Stimulated activated CD4-positive, alpha-beta T cell treated with anti-CD3 and anti-CD28 coated beads, Interleukin-12 subunit alpha, Interleukin-12 subunit beta, amount 100 ng/mL, for 48 hours (primary cell): ENCODE measurements at places on chromosomes 13 and 19.

DNA sequence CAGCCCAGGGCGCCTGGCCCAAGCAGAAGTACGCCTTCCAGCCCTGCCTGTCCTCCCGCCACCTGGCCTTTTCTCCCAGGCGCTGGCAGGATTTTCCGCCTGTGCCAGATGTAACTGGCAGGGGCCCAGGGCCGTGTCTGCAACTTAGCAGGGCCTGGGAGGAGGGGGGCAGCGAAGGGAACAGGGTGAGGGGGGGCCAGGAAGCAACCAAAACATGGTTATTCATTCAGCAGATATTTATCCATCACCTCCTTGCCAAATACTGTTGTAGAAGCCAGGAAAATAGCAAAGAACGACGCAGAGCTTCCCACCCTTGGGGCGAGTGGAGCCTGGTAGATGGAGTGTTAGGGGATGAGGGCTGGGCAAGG is 5.6 kb downstream of the TLE6 start:
- no peak for DNase-seq

- DNase-seq: no peak
Observed at GRCh38 chr13:42524487-42525034, 49.4 kb upstream of the TNFSF11 start.

DNA sequence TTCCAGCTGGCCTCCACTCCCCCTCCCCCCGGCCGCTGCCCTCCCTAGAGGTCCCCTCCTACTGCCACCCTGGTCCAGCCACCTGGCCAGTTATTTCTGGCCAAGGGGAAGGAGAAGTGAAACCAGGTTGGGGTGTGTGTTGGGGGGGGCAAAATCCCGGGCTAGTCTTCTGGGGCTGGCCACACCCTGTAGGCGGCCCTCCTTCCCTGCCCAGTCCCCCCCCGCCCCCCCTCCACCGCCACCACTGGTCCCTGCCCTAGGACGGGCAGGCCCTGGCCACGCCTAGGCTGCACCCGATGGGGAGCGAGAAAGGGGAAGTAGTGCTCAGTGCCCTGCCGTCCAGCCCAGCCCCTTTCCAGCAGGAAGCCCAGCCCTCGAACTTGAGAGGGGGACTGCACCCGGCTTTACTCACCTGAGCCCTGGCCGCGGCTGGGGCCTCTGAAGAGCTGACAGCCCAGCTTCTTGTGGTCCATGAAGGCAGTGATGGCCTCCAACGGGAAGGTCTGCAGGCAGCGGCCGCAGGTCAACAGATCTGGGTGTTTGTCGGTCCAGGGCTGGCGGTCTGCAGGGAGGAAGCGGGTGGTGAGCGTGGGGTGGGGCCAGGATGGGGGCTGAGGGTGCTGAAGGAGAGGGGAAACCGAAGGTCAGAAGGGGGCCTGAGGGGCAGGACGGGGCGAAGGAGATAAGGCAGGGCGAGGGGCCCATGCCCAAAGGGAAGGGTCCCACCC is 813 bp downstream of the ZNF296 start:
- no peak for DNase-seq

- DNase-seq: no peak
Observed at GRCh38 chr19:3333020-3333583, 33.3 kb upstream of the NFIC start.

- DNase-seq: no peak
Observed at GRCh38 chr13:99225078-99225477, 24.4 kb downstream of the UBAC2 start.

GRCh38 chr19:40377876-40378385 is 12.1 kb downstream of the HIPK4 start:
- no peak for DNase-seq

- DNase-seq: no peak
Observed at GRCh38 chr13:74867460-74867859, 614.5 kb downstream of the TBC1D4 start.

DNA sequence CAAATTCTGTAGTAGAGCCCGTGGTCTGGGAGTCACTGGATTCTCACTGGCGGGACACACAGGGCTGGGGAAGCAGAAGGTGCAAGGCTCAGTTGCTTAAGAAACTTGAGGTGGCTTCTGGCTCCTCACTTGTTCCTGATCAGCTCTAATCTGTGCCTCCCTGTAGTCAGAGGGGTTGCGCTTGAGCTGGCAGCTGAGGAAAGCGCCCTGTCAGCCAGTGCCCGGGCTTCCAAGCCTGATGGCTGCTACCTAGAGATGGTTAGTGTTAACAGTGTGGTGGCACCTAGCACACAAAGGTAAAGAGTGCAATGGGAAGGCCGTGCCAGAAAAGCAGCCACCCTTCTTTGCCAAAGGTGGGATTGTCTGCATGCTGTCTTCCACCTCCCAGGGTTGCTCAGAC is 8.8 kb downstream of the HNRNPM start:
- DNase-seq: no peak

- no peak for DNase-seq
Observed at GRCh38 chr13:66835040-66835628, 395.0 kb downstream of the PCDH9 start.

GRCh38 chr19:19192910-19193423 is 909 bp downstream of the RFXANK start:
- DNase-seq: no peak

- no peak for DNase-seq
Observed at GRCh38 chr19:28297586-28298157, 915.3 kb downstream of the UQCRFS1 start.

GRCh38 chr19:38191747-38192146 is 32.3 kb downstream of the DPF1 start:
- no peak for DNase-seq

DNA sequence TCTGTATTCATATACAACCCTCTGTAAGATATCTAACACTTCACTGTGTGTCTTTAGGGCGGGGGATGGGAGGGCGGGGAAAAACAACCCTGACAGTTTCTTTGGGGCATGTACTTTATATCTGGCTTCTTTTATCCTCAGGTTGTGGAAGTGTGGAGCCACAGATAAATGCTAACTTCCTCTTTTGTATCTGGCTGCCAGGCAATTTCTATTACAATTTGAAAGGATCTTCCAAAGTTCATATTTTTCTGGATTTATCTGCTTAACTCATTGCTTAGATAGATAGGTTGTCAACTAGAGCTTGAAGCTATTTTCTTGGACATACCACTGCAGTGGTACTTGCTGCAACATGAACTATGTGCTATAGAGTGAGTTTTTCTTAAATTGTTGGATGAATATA is 393.0 kb downstream of the LMO7 start:
- DNase-seq: no peak

DNA sequence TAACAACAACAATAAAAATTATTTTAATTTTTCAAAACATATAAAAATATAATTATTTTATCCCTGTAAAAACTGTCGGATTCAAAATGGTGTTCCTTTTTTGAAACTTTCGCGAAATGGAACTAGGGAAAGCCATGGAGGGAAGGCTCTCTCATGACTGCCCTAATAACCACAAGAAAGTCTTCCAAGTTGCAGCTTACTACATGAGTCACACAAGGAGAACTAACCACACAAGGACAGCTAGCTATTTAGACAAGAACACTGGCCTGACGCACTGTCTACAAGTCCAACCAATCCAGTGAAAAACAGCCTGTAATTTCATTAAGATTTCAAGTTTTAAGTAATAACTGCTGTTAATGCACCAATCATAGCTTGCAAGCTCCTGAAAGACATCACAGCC is 319.2 kb upstream of the PCDH9 start:
- no peak for DNase-seq

DNA sequence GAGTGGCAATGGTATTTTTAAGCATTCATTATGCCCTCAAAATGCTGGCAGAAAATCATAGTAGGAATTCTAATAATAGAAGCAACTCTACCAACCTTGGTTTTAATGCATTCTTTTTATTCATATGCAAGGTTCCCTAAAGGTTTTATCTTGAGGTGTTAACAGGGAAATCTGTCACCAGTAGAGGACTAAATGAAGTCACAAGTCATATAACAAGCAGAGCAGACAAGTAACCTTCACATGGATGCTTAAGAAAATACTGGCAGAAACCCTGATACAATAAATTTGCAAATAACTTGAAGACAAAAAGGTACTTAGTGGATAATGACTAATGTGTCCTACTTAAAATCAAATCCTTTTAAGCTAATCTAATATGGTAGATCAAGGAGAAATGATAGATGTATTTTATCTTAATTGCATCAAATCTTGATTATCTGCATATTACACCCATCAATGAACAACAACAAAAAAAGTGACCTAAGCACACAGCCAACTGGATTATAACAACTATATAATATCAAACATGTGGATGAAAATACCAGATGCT is 73.3 kb downstream of the RFC3 start:
- no peak for DNase-seq

DNA sequence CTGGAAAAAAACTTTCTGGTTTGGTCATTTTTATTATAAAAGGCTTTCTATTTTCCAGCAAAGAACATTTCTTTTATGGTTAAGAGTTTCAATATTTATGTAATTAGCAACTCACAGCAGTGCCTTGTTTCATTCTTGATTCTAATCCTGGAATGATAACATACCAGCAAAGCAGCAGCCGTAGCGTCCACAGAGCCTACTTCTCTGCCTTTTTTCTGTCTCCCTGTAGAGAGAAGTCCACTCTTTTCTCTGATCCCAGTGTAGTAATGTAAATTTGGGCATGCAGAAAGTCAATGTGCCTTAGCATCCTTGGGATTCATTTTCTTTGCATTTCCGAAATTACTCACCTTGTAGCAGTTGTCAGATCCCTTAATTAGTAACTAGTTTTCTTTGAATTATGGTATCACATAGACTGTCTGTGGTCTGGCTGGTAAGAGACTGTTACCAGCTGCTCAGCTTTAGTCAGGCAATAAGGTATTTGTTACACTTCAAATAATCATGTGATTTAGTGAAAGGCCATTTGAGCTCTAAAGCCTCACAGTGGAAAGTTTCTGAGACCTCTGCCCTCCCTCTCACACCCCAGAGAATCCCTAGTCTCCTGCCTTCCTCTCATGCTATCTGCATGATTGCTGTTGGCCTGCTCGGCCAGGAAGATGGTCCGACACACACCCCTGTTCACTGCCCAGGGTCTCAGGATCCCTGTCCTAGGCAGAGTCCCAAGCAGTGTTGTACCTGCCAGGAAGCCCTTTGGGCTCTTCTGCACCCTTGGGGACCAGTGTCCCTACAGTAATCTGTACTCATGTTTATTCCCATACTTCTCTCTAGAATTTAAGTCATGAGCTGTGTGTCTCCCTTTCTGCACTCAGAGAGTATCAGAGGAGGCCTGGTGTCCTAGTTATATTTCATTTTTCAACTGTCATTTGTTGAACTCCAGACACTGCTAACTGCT is 86.3 kb downstream of the LRCH1 start:
- DNase-seq: no peak

DNA sequence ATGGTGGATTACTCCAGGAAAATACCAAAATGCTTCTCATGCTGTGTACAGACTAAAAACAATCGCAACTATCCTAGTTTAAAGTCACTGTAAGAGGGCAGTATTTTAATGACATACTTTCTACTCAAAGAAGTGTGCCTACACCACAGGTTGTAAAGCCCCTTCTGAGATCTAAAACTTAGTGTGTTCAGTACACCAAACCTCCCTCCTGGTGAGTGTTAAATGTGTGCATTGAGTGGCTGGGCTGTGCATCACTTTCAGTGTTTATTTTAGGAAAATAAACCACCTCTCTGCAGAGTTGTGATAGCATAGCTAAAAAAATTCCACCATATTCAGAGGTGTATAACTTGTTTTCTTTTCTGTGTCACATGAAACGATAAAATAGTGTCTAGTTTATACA is 263.7 kb downstream of the DACH1 start:
- no peak for DNase-seq

DNA sequence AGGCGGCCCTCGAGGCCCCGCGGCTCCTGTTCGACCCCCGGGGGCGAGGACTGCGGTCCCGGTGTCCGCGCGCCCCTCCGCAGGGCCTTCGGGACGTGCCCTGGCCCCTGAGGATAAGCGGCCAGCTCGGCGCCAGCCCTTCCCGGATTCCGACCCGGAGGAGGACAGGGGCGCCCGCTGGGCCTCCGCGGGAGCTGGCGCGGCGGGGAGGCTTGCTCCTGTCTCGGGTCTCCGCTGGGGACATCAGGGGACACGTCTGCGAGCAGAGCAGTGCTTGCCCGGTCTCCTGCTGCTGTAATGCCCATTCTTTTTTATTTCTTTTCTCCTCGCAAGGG is 829 bp downstream of the B3GLCT start:
- no peak for DNase-seq

DNA sequence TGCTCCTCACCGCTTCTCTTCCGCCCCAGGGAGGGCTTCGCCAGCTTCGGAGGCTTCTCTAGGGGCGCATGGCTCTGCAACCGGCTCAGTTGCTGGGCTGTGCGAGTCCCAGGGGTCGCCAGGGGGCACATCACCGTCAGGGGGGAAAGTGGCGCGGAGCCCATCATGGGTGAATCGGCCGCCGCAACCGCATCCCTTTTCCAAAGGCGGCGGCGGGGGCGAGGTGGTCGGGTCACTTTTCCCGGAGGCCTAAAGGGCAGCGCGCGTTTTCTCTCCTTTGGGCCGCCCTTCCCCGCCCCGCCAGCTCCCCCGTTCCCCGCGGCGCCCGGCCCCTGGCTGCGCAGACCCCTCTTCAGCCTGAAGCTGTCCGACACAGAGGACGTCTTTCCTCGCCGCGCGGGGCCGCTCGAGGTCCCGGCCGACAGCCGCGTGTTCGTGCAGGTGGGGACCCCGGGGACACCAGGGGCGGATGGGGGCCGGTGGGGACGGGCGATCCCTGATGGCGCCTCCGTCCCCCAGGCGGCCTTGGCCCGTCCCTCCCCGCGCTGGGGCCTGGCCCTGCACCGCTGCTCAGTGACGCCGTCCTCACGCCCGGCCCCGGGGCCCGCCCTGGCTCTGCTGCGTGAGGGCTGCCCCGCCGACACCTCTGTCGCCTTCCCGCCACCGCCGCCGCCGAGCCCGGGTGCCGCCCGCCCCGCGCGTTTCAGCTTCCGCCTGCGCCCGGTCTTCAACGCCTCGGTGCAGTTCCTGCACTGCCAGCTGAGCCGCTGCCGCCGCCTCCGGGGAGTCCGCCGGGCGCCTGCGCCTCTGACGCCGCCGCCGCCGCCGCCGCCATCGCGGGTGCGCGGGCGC is 1.7 kb downstream of the TGFBR3L start:
- peak; percentile 44 for DNase-seq
